ENCODE measurements at places on chromosomes 1 and 21.
A peak's percentile ranks its signal among the peaks of the same experiment; 100 is the strongest.

DNA sequence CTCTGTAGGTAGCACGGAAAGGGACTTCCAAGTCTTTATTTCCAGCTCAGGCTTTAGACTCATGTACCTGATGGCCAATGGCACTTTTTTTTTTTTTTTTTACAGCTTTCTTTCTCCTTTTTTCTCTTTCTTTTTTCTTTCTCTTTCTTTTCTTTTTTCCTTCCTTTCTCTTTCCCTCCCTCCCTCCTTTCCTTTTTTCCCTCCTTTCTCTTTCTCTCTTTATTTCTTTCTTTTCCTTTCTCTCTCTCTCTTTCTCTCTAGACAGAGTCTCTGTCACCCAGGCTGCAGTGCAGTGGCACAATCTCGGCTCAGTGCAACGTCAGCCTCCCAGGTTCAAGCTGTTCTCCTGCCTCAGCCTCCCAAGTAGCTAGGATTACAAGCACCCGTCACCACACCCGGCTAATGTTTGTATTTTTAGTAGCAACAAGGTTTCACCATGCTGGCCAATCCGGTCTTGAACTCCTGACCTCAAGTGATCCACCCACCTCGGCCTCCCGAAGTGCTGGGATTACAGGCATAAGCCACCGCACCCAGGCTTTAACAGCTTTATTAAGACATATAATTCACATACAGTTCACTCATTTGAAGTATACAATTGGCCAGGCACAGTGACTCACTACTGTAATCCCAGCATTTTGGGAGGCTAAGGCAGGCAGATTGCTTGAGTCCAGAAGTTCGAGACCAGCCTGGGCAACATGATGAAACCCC, 5.1 kb upstream of the DCAF8 start:
- DNase-seq, result peak; percentile 79

DNA sequence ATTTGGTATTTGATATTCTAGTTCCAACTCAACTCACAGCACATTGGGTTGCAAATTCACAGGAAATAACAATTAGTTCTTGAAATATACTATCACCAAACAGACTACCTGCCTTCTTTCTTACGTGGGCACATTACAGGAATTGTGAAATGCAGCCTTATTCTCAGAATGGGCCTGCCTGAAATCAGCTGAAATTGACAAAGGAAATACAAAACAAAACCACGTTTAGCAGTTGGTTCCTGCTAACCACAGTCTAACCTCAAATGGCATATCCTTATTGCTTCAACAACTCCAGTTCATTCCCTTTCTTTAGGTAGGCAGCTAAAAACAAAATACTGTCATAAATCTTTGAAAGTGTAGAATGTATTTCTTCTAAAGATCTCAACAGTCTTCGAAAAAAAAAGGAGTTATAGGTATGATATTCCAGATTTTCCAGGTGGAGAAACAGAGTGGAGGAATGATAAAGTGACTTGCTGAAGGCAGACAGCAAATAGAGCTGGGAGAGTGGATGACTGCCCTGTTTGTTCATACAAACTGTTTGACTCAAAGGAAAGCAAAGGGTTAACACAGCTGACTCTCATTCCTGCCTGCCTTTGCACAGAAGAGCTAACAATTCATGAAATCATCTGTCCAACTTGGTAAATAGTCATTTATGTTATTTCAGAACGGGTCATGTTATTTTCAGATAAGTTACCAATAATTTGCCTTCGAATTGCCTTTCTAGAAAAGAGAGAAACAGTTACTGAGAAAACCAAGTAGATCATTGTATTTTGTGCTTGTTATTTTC, 1.6 kb upstream of the GREM2 start:
- DNase-seq, result no peak

GRCh38 chr1:53341961-53342707, 14.3 kb upstream of the LRP8 start:
- no peak for DNase-seq

DNA sequence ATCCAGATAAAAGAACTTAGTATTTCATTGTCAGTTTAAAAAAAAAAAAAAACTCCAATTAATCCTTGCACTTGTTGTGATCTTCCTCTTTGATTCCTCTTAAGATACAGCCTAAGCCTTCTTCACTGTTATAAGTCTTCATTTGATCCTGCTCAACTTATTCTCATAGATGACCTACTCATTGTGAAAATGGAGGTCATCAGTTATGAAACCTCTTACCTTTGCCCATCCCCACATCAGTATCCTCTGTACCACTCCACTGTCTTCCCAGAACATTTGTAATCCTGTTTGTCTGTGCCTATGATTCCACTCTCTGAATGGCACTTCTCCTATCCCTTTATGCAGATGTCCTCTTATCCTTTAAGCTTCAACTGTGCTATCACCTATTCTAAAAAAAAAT, 28.0 kb downstream of the ODR4 start:
- DNase-seq, result no peak

- DNase-seq, result no peak
Measured at GRCh38 chr21:25934130-25934529, 199.4 kb downstream of the GABPA start.

- peak; percentile 85 for DNase-seq
Measured at GRCh38 chr1:11967028-11967547, 13.2 kb upstream of the MFN2 start.

DNA sequence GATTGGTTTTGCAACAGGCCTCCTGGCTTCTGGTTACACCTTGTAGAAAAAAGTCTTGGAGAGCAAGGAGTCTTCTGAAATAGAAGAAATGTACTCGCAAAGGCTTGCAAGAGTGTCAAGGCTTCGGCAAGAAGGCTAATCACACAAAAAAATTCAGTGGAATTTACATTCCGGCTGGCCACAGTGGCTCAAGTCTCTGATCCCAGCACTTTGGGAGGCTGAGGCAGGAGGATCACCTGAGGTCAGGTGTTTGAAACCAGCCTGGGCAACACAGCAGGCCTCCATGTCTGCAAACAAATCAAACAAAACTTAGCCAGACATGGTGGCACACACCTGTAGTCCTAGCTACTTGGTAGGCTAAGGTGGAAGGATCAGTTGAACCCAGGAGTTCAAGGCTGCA, 7.7 kb upstream of the DOP1B start:
- no peak for DNase-seq

- no peak for DNase-seq
Measured at GRCh38 chr1:54485416-54485815, 62.6 kb upstream of the ACOT11 start.

DNA sequence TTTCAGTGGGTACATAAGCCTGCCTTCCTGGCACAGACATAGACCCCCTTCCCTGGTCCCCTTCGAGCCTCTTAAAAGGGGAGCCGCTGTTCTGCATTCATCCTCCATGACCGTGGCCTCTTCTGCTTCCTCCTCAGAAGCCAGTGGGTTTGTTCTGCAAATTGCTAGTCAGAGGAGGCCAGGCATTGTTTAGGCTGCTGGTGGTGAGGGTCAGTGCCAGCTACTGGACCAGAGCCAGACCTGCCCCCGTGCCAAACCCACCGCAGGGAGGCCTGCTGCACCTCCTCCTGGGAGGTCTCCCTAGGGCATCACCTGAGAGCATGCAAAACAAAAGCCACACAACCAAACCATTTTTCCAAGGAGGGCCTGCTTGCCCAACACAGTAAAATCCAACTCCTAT, 178.4 kb downstream of the MIS18A start:
- no peak for DNase-seq

- no peak for DNase-seq
Measured at GRCh38 chr1:100719490-100719889, at the start of gene VCAM1. VCAM1 (plus strand) TSS chr1:100719742; CDS start chr1:100719861, 119 bp downstream.

- no peak for DNase-seq
Measured at GRCh38 chr1:233431753-233432403, 104.4 kb downstream of the MAP3K21 start.

DNA sequence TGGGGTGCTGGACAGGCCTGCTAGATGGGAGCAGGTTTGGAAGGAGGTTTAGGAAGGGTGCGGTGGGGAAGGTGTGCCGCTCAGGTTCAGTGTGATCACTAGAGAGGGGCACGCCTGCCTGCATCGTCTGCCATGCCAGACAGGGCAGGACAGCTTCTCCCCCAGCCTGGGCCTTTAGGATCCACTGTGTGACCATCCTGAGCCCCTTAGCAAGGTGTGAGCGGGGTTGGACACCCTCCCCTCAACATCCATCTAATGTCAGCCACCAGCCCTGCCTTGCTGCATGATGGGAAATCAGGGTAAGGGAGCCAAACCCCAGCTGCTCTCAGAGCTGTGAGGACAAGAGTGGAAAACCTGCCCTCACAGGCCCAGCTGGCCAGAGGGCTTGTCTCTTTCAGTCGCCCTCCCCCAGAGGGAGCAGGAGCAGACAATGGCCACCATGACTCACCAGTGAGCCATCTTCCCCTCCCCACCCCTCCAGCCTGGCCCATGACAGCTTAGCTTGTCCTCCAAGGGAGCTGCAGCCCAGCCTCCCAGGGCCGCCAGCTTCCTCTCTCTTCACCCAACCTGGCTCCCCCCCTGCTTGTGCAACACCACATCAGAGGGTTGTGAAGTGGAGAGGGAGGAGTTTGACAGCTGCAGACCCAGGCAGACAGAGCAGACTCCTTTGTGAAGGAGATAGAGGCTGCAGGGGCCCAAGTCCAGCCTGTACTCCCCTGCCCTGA, 37.0 kb downstream of the NUAK2 start:
- DNase-seq, result peak; percentile 97

DNA sequence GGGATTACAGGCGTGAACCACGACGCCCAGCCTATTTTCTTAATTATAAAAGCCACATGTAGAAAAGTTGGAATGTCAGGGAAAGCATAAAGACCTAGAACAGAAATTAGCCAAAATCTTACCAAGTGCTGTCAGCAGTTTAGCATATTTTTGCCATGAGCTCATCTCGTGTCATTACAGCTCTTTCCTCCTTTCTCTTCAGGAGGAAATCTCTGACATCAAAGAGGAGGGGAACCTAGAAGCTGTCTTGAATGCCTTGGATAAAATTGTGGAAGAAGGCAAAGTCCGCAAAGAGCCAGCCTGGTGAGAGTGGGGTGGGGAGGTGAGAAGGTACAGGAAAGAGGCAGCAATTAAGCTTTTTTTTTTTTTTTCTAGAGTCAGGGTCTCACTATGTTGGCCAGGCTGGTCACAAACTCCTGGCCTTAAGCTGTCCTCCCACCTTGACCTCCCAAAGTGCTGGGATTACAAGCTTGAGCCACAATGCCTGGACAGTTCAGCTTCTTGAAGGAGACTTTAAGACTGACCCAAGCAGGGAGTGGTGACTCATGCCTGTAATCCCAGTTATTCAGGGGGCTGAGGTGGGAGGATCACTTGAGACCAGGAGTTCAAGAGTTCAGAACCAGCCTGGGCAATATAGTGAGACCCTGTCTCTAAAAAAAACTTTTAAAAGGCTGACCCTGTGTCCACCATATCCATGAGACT, 8.4 kb upstream of the BGLAP start:
- DNase-seq, result no peak

DNA sequence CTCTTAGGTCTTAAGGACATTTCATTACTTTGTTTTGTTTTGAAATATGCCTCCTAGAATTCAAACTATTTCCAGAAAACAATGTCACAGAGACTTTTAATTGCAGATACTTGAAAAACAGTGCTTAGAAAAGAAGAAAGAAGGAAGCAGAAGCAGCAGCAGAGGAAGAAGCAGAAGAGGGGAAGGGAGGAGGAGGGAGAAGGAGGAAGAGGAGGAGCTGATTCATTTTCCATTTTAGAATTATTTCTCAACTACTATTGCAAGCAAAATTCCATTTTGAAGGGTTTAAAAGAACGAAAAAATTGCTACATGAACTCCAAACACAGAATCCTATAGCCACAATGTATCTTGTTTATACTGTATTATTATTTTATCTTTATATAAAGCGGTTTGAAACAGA, 13.9 kb downstream of the RC3H1 start:
- no peak for DNase-seq

DNA sequence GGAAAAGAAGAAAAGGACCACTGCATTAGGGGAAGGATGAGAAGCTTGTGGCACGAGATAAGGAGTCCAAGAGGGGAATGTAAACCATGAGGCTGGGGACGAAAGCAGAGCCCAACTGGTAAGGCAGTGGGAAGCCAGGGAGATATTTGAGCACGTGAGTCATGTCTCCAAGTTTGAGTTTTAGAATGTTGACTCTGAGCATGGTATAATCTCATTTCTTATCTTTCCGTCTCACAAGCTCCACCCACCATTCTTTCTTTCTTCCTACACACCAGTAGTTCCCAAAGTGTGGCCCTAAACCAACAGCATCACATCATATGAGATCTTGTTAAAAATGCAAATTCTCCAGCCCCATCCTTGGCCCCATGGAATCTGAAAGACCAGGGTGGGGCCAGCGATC, 145.3 kb downstream of the PLPP3 start:
- DNase-seq, result no peak

DNA sequence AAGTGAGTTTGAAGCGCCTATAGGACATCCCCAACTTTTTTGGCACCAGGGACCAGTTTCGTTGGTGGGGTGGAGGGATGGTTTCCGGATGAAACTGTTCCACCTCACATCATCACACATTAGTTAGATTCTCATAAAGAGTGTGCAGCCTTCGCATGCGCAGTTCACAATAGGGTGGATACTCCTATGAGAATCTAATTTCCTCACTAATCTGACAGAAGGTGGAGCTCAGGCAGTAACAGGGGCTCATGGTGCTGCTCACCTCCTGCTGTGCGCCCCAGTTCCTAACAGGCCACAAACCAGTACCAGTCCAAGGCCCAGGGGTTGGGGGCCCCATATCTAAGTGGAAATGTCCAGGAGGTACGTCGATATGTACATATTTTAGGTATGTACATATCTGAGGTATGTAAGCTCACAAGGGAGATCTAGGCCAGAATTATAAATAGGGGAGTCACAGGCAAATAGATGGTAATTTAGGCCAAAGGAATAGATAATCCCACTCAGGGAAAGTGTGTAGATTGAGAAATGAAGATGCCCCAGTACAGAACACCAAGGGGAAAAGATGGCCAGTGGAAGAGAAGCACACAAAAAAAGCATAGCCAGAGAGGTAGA, 27.5 kb upstream of the RASAL2 start:
- DNase-seq, result no peak

DNA sequence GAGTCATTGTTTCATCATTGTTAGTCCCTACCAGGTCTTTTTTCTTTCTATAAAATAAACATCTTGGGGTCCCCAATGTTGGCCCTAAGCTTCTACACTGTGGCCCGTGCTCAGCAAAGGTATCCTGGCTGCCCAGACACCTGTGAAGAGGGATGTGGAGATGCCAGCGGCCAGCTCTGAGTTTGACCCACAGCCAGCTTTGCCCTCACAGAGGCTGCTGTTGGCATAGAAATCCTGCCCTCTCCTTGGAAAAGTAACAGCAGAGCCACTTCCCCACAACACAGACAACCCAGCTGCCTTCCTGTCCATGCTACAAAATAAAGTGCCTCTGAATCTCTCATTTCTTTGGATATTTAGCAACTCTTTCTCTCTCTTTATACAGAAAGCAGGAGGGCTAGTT, 6.0 kb downstream of the TRIM62 start:
- no peak for DNase-seq

All from WERI-Rb-1 (cell line).